ENCODE measurements at places on chromosomes 4 and X.

DNA sequence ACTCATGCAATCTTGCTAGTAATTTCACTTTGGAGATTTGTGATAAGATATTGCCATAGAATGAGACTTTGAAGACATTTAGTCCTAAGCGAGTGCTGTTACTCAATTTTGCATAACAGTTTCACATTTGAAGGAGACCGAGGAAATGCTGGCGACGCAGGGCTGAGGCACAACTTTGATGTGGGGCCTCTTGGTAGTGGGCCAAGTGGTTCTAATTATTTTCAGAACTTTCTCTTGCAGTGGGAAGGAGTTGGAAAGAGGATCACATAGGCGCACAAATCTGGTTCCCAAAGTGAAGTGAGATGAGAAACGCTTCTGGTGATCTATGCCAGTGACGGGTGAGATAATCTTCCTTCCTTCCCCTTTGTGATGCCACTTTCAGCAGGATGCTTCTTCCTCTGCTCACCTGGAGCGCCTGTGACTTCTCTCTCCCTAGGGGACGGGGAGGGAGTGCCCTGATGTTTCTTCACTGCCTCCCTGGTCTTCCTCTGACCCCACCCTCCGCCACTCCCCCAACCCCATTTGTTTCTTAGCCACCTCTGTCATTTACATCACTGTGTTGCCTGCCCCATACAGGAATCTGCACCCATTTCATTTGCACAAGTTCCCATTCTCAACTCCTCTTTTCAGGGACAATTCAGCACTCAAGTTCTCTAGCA is 138.9 kb upstream of the MID1 start:
- no peak for DNase-seq

DNA sequence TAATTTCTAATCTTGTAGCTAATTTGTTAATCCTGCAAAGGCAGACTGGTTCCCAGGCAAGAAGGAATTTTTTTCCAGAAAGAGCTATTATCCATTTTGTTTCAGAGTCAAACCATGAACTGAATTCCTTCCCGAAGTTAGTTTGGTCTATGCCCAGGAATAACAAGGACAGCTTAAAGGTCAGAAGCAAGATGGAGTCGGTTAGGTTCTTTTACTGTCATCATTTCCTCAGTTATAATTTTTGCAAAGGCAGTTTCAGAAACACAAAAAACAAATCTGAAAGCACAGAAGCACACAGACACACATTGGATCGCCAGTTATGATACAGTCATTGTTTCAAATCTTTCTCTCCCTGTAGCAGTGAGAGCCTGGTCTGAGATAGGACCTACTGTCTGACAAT is 37.9 kb downstream of the AGA start:
- no peak for DNase-seq

DNA sequence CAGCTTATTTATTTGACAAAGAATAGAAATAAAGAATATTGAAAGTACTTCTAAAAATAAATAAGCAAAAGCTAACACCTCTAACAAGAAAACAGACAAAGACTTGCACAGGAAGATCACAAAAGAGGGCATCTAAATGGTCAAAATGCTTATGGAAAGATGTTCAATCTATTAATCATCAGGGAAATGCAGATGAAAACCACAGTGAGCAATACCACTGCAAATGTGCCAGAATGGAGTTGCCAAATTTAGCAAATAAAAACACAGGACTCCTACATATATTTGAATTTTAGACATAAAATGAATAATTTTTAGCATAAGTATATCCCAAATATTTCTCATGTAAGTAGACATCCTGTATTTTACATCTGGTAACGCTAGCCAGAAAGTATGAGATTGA is 56.1 kb upstream of the HPGD start:
- no peak for DNase-seq

DNA sequence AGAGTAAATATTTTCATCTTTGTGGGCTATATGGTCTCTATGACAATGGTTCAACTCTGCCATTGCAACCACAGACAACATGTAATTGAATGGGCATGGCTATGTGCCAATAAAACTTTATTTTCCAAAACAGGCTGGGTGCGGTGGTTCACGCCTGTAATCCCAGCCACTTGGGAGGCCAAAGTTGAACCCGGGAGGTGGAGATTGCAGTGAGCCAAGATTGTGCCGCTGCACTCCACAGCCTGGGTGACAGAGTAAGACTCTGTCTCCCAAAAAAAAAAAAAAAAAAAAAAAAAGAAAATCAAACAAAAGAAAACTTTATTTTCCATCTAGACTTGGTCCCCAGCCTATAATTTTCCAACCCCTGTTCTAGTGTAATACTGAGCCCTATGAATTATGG is 38.4 kb upstream of the LAS1L start:
- no peak for DNase-seq

GRCh38 chrX:110987292-110987691 is 108.7 kb upstream of the PAK3 start:
- peak; percentile 35 for DNase-seq

- no peak for DNase-seq
Measured at GRCh38 chr4:153962311-153963039, 173.6 kb upstream of the SFRP2 start.

DNA sequence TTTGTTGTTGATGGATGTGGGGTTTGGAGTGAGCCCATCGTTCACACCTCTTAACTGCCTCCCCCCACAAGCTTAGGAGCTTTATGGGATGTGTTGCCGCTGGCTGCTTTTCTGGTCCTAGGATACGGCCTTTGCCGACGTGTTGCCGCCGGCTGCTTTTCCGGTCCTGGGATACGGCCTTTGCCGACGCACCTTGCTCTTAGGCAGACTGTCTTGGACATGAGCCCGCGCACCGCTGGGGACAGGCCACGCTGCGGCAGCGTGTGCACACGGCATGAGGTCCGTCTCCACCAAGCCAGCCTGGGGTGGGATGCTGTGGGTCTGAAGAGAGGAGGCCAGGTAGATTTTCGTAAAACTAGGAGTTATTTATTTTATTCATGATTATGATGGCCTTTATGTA is 14.2 kb downstream of the RGS12 start:
- peak; percentile 3 for DNase-seq

DNA sequence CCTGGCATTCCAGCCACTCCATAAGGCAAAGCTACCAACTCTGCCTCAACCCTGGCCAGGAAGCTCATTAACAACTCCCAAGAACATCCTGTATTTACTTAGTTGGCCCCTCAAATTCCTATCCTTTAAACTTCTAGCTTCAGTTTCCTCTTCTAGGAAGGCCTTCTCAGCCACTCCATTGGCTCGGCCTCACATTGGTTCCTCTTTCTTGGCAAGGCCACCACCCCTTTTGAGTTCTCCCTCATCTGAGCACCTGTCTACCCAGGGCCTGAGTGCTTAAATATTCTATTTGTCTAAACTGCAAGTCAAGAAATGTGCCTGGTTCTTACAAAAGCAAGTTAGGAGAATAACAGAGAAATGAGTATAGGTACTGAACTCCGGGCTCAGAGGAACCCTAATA is 10.0 kb downstream of the SMC1A start:
- peak; percentile 54 for DNase-seq

GRCh38 chr4:152524427-152524826 is 11.5 kb downstream of the FBXW7 start:
- no peak for DNase-seq

GRCh38 chr4:137032222-137032621 is 500.1 kb downstream of the PCDH18 start:
- DNase-seq: no peak

DNA sequence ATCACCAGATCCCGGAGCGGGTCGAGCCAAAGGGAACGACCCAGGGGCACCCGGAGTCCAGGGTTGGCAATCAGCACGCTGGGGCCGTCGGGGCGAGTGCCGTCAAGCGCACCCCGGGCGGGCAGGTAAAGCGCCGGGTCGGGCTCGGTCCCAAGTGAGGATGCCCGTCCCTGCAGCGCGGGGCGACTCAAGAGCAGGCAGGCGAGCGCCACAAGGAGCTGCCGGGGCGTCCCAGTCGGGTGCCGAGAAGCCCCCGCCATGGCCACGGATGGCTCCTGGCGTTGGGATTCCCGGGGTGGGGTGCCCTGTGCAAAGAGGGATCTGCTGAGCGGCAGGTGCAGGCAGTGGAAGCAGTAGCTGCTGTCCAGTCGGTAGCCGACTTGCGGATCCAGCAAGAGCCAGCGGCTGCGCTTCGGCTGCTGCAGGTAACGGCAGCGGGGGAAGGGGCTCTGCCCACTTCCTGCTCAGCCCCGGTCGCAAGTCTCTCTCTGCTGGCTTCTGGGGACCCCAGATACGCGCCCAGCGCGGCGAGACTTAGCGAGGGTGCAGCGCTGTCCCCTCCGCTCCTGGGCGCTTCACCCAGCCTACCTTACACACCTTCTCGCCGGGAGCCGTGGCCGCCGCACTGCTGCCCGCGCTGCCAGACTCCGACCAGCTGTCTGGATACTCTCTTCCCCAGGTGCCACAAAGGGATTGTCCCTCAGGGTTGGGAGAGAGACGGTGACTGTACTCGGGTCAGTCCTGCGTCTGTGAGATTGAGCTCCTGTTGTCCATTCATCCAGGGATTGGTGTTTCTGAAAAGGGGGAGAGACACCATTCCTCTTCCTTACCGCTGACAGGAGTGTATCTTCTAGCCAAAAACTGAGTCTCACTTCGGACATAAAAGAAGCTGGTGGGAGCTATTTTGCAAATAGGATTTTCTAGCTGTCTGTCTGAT is at the start of gene FREM3:
TSS of gene FREM3 (minus strand) at position 260 of the 937 bp plus-strand sequence. CDS start at position 260, 0 bp downstream.
- DNase-seq: peak; percentile 15

DNA sequence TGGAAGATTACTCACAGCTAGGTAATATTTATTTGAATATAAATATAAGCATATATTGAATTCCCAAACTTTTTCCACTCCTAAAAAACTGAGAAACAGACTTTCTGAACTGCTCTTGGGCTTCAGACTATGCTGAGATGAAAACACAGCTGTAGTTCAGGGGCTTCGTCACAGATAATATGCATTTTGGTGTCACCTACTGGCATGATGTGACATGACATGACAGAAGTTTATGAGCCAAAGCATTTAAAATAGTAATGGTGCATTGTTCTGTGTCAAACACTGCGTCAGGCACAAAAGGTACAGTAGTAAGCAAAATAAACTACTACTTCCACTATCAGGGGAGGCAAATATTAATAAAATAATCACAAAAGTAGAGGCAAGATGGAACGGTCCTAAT is 171.3 kb downstream of the BTC start:
- peak; percentile 68 for DNase-seq

DNA sequence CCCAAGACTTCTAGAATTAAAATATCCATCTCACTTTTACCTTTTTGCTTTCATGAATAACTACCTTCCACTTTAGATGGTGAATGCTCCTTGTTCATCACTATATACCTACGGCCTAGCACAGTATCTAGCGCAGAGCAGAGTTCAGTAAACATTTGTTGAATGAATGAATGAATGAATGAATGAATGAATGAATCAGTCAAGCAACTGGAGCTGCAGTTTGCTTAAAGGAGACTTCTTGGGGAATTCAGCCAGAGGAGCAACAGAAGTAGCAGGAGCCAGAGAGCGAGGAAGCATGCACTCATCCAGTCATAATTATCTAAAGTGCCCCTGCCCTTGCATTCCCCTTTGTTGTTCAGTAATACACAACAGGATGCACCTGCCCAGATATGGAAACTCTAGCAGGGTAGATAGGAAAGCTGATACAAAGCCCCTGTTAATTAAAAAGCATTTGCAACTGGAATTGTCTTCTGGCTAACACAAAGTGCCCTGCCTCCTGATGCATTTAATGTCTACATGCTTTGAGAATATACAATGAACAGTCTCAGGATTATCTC is 103.0 kb upstream of the MBNL3 start:
- DNase-seq: peak; percentile 24

DNA sequence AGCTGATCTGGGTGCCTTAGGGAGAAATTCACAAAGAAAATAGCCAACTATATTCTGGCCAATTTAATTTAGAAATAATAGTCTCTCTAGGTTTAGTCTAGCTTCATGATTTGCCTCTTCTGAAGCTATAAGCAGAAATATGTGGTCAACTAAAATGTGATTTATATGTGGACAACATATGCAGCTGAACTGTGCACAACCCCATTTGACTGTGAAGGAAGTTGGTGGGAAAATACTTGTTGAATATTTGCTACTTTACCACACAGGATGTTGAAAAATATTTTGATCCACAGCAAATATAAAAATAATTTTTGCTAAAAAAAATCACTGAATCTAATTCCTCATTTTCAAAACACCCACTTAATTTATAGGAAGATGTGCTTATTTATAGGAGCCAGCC is 15.7 kb upstream of the RNF128 start:
- DNase-seq: no peak

DNA sequence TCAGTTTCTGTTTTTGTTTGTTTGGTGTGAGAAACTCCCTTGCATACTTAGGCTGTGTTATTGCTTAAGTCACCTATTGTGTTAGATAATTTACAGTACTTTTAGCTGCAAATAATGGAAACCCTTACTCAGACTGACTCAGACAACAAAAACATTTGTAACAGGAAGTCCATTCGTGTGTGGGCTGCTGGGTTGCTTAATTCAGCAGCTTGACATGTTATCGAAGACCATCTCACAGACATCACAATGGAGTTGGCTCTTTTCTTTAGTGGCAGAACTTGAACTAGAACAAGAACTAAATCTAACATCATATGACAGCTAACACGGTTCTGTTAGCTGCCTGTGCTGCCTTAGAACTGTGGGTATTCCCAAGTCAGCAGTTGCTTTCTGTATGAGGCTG is 9.9 kb upstream of the GABRE start:
- no peak for DNase-seq

DNA sequence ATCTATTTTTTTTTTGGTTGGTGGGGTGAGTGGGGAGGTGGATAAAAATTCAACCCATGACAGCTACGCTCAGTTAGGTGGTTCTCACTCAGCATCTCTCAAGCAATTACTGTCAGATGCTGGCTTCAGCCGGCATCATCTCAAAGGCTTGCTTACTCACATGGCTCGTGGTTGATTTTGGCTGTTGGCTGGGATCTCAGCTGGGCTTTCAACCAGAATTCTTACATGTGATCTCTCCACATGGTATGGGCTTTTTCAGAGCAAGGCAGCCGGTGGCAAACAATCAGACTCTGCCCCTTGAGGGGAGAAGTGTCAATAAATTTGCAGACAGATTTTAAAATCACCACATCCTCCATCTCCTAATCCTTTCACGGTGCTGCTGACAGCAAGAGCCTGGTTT is 47.2 kb downstream of the SLC34A2 start:
- DNase-seq: no peak

GRCh38 chrX:67892401-67892800 is 348.6 kb downstream of the AR start:
- DNase-seq: peak; percentile 67

GRCh38 chr4:183541752-183542040 is 36.8 kb downstream of the ING2 start:
- DNase-seq: no peak

- no peak for DNase-seq
Measured at GRCh38 chrX:11597479-11597878, 68.2 kb downstream of the ARHGAP6 start.

DNA sequence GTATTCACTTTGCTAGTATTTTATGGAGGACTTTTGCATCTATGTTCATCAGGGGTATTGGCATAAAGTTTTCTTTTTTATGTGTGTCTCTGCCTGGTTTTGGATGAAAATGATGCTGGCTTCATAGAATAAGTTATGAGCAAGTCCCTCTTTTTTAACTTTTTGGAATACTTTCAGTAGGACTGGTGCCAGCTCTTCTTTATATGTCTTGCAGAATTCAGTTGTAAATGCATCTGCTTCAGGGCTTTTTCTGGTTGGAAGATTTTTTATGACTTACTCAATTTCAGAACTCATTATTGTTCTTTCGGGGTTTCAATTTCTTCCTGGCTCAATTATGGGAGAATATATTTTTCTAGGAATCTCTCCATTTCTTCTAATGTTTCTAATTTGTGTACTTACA is 9.1 kb upstream of the CSN2 start:
- no peak for DNase-seq

Measured in common myeloid progenitor, CD34-positive (primary cell).